ENCODE measurements at places on chromosomes 5 and 9.

DNA sequence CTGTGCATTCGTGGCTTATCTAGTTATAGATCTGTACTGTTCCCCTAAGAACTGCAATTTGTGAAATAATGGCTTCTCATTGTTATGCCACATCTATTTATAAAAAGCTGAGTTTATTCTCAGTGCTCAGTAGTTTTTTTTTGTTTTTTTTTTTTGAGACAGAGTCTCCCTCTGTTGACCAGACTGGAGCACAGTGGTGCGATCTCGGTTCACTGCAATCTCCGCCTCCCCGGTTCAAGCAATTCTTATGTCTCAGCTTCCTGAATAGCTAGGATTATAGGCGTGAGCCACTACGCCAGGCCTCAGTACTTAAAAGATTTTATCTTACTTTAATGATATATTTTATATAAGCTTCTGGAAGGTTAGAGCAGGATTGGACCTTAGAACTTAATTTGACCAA, 19.0 kb downstream of the SEC61B start:
- DNase-seq, result no peak

DNA sequence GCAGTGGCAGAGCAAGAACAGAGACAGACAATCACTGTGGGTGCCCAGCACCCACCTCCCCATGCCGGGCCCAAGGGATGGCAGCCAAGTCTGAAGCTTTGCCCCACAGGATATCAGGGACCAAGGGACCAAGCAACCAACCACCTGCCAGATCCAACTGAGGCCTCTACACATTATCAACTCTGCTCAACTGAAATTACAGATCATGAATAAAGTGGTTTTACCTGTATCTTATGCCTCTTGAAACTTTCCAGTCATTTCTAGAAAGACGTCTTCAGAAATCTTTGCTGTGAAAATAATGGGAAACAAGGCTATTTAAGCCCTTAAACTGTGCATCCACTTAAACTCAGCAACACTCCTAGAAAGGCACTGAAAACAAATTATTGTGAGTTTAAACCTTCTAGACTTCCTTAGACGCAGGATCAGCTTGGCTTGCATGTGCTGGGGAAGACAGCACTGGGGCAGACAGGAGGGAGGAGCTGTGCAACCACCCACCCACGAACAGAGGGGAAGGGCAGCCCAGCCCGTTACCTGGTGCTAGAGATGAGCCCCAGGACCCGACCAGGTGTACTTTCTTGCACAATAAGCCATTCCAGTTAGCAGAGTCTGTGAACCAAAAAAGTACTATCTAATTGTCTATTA, 80.0 kb downstream of the SEMA4D start:
- no peak for DNase-seq

DNA sequence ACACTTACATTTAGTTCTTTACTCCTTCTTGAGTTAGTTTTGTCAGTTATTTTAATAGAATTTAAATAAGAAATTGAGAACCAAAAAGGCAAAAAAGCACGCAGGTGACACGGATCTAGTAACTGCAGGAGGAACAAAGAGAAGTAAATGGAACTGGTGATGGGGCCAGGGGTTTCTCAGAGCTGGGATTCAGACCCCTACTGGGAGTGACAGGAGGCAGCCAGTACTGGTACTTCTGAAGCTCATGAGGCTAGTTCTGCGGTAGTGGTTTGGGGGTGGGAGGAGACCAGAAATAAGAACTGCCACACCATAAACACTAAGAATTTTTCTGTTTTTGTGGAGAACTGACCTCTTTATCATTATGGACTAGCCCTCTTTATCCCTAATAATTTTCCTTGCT, 48.2 kb downstream of the OXCT1 start:
- no peak for DNase-seq

GRCh38 chr5:91635950-91636734, 253.0 kb upstream of the ARRDC3 start:
- no peak for DNase-seq

DNA sequence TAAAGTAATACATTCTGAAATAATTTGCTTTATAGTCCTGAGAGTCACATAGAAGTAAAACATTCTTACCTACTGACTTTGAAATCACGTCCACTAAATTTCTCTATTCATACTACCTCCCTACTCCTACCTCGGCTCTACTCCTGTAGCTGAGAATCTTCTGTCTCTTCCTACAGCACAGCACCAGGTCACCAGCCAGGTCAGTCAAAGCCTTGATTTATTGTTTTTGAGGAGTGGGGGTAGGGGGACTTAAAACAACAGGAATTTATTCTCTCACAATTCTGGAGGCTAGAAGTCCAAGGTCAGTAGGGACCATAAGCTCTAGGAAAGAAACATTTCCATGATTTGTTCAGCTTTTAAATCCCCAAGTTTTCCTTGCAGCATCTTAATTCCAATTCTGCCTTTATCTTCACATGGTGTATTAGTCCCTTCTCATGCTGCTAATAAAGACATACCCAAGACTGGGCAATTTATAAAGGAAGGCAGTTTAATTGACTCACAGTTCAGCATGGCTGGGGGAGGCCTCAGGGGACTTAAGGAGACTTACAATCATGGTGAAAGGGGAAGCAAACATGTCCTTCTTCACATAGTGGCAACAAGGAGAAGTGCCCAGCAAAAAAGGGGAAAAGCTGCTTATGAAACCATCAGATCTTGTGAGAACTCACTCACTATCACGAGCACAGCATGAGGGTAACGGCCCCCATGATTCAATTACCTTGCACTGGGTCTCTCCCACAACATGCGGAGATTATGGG, 49.6 kb upstream of the CCNG1 start:
- DNase-seq, result no peak

- no peak for DNase-seq
These were observed 70.5 kb downstream of the SMIM23 start for GRCh38 chr5:171855798-171856763.

DNA sequence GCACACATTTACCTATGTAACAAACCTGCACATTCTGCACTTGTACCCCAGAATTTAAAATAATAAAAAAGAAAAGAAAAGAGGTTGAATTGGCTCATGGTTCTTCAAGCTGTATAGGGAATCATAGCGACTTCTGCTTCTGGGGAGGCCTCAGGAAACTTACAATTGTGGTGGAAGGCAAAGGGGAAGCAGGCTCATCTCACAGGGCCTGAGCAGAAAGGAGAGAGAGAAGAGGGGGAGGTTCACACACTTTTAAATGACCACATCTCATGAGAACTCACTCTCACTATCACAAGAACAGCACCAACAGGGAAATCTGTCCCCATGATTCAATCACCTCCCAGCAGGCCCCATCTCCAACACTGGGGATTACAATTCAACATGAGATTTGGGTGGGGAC, 214.6 kb downstream of the CDK5RAP2 start:
- DNase-seq, result no peak

Data from AG09319 (cell line).